ENCODE measurements at places on chromosomes 13 and 19.

- DNase-seq: no peak
Measured at GRCh38 chr13:76634431-76635191, 251.6 kb downstream of the KCTD12 start.

DNA sequence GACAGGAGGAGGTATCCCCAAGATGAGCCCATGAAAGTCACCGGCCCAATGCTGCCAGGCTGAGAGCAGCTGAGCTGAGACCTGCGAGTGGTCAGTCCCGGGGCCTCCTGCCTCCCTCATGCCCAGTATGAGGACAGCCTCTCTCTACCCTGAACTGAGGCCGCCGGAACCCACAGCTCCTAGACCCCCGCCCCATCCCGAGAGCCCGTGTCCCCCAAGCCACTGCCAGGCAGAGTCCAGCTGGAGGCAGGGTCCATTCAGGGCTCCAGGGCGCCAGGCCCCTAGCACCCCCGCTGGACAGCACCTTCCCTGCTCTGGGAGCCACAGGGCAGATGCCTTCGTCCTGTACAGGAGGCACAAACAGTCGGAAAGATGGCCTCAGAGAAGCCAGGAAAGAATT is 38.7 kb downstream of the MLLT1 start:
- DNase-seq: no peak

GRCh38 chr13:79448413-79448812 is 32.5 kb upstream of the NDFIP2 start:
- DNase-seq: no peak

- DNase-seq: no peak
Measured at GRCh38 chr13:97261254-97262005, 39.3 kb downstream of the MBNL2 start.

- DNase-seq: no peak
Measured at GRCh38 chr19:16067205-16067938, 8.9 kb upstream of the TPM4 start.

DNA sequence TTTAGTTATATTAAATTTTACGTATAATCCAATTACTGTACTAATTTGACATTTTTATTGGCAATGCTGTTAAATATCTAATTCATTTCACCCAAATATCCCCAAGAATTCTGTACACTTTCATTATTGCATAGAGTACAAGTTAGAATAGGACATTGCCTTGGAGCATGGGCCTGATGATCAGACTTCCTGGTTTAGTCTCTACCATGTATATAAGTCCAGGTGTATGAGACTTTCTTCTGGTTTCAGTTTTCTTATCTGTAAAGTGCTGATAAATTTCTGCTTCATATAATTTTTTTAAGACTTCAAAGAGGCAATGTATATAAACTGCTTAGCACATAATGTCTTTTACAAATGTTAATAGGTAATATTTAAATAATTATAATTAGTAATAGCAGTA is 179.4 kb downstream of the KLF12 start:
- DNase-seq: no peak

- no peak for DNase-seq
Measured at GRCh38 chr13:54975676-54976075, 1947.1 kb downstream of the OLFM4 start.

GRCh38 chr13:79353693-79354092 is 52.4 kb downstream of the RBM26 start:
- no peak for DNase-seq

DNA sequence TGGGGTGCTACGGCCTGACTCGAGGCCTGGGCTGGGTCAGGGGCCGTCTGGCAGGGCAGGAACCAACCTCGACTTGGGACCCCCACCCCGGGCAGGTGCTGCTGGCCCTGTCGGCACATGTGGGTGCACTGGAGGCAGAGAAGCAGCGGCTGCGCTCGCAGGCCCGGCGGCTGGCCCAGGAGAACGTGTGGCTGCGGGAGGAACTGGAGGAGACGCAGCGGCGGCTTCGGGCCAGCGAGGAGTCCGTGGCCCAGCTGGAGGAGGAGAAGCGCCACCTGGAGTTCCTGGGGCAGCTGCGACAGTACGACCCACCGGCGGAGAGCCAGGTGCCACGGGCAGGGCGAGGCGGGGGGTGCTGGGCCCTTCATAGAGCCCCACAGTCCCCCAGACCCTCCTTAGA is 5.9 kb downstream of the KLC3 start:
- no peak for DNase-seq

GRCh38 chr13:99935772-99936171 is 35.8 kb downstream of the ZIC5 start:
- DNase-seq: no peak

DNA sequence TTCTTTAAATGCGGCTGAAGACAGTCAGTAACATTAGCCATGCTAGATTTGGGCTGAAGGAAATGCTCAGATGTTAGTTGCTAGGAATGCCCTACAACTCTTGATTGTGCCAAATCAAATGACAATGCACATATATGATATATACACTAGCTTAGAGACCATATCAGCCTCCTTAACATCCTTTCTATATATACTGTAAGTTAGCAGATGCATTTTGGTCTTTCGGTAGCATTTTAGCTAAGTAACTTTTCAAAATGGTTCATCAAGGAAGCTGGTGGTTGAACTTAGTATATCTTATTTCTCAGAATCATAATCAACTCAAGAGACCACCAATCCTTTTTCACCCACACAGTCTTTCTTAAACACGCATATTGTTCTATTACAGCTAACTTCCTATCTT is 14.1 kb upstream of the ENOX1 start:
- no peak for DNase-seq

DNA sequence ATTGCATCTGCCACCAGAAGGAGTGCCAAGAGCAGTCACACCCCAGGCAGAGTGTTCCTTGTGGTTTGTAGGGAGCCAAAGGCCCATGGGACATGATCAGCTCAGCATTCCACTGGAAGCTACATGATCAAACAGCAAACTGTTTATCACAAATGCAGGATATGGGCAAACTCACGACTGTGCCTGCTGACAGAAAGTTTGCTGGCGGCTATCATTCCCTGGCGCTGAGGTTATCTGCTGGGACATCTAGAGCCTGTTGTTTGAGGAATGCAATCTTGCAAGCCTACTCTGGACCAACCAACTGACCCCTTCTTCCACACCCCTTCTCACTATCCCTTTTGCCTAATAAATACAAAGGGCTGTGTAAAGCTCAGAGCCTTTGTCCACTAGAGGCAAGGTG is 7.7 kb upstream of the ZNF613 start:
- DNase-seq: no peak

GRCh38 chr13:38350114-38350617 is 515 bp downstream of the UFM1 start:
- DNase-seq: no peak

- DNase-seq: no peak
Measured at GRCh38 chr19:18848878-18849661, 17.3 kb downstream of the UPF1 start.

DNA sequence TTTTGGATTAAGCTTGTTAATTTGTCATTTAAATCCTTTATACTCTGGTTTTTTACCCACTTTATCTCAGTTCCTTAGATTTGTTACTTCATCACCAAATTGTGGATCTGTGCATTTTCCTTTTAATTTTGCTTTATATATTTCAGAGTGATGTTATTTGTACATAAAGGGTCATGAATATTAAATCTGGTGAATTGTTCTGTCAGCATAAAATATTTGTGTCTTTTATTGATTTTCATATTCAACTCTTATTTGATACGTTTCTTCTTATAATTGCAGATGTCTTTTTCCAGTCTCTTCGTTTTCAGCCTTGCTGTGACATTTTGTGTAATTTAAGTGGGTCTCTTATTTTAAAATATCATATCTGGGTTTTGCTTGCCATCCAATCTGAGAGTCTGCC is 4.7 kb downstream of the SETDB2 start:
- DNase-seq: no peak

- no peak for DNase-seq
Measured at GRCh38 chr19:48654299-48655059, 8.5 kb upstream of the CA11 start.

GRCh38 chr13:32609428-32609827 is 23.2 kb downstream of the PDS5B start:
- DNase-seq: no peak

DNA sequence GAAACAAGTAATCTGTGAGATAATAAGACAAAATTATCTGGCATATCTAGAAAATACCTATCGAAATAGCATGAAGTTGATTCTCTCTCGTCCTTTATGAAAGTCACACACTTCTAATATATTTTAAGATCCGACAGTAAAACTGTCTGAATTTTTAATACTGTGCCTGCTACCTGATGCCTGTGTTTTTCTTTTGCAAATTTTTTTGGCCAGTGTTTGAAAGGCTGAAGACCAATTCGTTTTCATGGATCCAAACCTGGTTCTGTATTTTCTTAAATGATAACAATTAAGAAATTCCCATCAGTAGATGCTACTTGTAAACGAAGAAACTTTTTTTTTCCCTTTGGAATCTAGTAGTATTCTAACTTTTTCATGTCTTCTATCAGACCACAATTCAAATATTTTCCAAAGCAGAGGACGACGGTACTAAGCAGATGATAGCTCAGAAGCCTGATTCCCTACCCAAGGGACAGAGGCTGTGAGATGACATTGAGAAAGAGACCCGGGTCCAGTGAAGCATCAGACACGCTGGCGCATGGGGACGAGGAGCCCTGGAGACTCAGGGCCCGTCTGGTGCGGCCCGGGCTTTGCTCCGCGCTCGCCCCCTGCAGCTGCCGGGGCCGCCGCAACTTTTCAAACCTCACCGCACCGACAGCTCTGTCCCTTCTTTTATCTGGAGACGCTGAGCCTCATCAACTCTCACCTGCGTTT is 49.5 kb upstream of the PABPC3 start:
- DNase-seq: no peak

GRCh38 chr13:24271601-24272451 is 37.6 kb upstream of the C1QTNF9 start:
- DNase-seq: peak; percentile 70

DNA sequence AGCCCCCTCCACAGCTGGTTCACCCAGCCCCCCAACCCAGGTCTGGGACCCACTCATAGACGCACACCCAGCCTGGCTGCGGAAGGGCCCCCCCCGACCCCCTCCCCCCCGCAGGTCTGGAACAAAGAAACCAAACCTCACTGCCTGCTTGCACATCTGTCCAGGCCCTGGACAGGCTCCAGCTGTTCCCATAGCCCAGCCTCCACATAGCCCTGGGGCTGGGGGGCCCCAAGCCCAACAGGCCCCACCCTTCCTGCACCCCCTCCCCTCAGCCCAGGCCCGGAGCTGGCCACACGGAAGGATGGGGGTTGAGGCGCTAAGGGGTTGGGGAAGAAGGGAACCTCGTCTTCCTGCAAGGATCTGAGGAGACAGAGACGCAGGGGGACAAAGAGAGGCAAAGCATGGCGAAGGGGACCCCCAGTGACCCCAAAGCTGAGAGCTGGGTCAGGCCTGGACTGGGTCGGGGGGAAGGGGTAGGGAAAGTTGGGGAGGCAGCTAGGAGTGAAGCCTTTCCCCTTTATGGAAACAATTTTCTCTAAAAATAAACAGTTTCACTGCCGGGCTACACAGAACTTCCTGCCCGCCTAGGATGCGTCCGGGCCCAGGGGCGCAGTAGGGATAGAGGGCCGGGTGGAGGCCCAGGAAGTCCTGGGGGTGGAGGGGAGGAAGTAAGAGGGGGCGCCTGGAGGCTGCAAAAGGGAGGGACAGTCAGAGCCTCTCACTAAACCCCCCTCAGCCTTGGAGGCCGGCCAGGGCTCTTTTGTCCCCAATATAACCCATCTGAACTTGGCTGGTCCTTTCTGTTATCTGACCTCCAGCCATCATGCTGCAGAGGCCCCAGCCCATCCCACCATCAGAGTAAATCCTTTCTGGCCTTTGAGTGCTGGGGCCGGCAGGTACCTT is 2.4 kb downstream of the KANK2 start:
- DNase-seq: no peak

GRCh38 chr13:21065686-21066085 is 4.3 kb upstream of the LATS2 start:
- no peak for DNase-seq

GRCh38 chr13:28640861-28641599 is 17.9 kb upstream of the POMP start:
- no peak for DNase-seq

Measured in stimulated activated naive CD4-positive, alpha-beta T cell (primary cell).